Stimulated activated CD8-positive, alpha-beta memory T cell treated with anti-CD3 and anti-CD28 coated beads, Interleukin-2, amount 100 ng/mL, for 1 hour (primary cell): ENCODE measurements at places on chromosomes 12 and 14.

DNA sequence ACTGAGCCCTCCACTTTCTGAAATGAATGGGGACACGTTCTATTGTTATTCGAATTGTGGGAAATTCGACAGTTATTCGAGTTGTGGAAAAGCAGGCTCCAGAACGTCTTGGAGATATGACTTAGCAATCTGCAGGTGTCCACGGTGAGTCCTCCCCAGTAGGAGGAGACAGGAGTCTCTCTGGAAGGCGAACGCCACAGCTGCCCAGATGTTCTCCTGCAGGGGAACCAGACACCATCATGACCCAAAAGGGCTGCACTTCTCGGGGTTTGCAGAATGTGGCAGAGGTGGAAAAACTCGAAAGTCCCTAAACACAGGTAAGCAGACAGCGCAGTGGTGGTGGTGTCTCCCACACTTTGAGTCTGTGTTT lies 363.6 kb upstream of the SFSWAP start:
- DNase-seq: no peak

GRCh38 chr12:128783129-128783574 lies 40.6 kb downstream of the SLC15A4 start:
- DNase-seq: no peak

- DNase-seq: no peak
Observed at GRCh38 chr14:74038020-74038859, 19.1 kb downstream of the BBOF1 start.

- no peak for DNase-seq
Observed at GRCh38 chr12:125089626-125090025, 24.4 kb downstream of the AACS start.

DNA sequence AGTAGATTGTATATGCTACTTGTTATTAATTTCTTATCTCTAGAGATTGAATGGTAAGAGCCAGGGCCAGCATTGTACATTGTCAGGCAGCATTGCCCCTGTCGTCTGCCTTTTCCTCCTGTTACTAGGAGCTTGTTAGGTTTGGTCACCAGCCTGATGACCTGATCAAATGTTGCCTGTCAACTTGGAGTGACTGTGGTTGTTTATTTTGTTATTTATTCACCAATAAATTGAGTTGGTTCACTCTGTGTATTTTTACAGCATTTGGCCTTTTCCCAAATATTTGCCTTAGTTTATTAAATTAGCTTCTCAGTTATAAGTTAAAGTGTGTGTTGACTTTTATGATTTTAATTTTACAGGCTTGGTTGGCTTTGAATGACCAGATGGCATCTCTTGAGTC lies 88.4 kb downstream of the PRKCH start:
- DNase-seq: no peak

GRCh38 chr12:97940629-97941028 lies 478.0 kb downstream of the RMST start:
- no peak for DNase-seq

GRCh38 chr14:35558680-35559079 lies 24.7 kb downstream of the INSM2 start:
- no peak for DNase-seq

DNA sequence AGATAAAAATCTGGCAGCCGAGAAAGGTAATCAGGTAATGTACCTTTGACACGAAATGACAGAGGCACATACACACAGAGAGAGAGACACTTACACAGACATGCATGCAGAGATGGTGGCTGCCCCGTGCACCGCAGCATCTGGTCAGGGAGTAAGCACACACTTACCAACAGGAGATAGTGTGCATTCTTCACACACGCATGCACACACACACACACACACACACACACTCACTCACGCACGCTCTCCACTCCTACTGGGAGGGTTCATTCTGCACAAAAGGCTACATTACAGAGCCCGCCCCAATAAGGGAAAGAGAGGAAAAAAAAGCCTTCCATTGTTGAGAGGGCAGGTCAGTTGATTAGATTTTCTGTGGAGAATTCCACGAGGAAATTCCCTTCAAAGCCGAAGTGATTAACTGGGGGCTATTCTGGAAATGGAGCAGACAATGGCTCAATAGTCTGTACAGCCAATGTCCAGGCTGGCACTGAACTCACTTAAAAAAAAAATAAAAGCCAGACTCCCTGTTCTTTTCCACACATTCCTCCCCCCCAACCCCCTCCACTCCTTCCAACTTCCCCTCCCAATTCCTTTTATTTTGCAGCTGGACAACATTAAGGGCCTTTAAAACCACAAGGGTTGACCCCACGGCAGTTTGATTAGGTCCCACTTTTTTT lies 1.4 kb upstream of the SOX5 start:
- no peak for DNase-seq

DNA sequence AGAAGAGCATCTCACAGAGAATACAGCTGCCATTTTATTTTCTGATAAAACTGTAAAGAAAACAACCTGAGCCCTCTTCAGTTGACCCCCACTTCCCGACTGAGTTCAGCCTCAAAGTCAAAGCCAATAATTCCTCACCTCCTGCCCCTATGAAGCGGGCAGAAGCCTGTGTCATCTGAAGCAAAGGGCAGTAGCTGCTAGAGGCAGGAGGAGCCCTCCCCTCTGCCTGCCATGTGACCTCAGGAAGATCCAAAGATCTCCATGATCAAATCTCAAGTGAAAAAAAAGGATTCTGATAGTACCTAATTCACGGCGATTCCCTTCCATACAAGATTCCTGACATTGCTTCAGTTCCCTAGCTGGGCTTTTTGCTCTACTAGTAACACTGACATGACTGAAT lies 223.1 kb upstream of the CAND1 start:
- DNase-seq: no peak

DNA sequence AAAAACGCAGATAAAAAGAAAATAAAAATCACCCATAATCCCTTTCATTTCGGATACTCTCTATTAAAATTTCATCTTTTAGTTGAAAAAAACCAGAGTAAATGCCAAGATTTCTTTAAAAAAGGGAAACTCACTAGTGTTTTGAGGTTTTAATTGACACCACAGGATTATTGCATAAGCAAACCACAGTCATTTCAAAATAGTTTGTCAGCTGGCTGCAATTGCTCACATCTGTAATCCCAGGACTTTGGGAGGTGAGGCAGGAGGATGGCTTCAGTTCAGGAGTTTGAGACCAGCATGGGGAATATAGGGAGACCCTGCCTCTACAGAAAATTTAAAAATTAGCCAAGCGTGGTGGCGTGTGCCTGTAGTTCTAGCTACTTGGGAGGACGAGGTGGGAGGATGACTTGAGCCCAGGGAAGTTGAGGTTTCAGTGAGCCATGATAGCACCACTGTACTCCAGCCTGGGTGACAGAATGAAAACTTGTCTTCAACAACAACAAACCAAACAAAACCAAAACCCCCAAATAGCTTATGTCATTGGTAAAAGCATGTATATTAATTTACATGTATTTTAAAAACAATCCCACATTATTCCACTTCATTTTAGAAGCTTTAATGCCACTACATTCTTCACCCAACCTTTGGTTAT lies 48.8 kb downstream of the SYNE2 start:
- no peak for DNase-seq

DNA sequence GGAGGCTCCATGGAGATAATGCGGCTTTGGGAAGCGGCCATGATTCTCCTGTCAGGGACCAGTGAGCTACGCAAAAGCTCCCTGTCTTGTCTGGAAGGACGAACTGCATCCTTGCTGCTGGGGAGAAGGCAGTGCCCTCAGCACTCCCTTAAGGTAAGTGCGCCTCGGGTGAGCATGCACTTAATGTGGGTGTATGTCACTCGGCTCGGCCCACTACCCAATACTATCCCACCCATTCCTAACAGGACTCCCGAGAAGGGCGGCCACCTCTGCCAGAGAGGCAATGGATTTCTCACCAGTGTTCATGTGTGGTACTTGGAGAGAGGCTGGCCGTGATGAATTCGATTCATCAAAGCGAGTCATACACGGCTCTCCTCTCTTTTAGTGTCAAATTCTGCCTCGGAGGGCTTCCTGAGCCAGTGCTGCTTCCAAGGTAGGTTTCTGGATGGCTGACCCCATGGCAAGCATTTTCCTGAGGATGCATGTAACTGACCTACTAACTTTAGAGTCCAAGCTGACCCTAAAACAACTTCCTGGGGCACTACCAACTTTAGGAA lies 151.7 kb upstream of the RTL1 start:
- DNase-seq: no peak

- DNase-seq: no peak
Observed at GRCh38 chr12:5616854-5617253, 184.9 kb downstream of the NTF3 start.

DNA sequence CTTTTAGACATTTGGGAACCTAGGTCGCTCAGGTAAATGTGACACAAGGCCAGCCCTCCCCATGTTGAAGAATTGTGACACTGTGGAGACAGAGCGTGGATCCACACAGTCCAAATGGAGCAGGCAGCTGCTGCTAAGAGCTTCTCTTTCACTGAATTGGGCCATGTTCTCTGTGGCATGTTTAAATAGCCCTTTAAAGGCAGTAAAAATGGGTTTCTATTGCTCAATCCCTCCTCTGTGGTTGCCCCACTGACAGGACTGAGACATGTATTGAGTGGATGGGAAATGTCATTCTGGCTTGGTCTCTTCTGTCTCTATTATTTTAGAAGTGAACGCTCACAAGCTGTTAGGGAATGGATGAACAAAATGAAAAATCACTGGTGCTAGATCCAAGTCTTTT lies 84.0 kb upstream of the PRICKLE1 start:
- no peak for DNase-seq

DNA sequence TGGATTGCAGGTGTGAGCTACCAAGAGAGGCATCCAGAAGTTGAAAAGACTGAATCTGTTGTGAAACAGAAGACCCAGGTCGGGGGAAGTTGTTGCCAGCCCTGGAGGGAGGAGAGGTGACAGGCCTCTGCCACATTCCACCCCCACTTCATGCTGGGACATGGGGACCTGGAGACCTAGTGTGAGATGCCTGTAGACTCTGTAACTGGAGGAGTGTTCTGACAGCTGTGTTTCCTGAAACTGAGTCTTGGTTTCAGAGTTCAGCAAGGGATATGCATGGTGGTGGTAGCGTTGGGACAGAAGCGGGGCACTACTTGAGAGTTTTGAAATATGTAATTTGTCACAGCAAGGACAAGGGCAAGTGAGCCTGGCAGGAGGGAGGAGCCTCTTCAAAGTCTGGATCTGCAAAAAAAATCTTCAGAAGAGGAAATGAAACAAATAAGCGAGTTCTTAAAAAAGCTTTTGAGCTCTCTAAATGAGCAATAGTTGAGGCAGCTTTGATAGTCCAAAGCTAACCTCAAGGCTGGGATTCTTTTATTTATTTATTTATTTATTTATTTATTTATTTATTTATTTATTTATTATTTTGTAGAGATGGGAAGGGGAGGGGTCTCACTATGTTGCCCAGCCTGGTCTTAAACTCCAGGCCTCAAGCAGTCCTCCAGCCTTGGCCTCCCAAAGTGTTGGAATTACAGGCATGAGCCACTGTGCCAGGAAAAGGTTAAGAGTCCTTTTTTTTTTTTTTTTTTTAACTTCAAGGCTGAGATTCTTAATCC lies 58.9 kb upstream of the EEA1 start:
- DNase-seq: no peak
